Kidney capillary endothelial cell (primary cell): ENCODE measurements at places on chromosomes 1 and 21.
A peak's percentile ranks its signal among the peaks of the same experiment; 100 is the strongest.

DNA sequence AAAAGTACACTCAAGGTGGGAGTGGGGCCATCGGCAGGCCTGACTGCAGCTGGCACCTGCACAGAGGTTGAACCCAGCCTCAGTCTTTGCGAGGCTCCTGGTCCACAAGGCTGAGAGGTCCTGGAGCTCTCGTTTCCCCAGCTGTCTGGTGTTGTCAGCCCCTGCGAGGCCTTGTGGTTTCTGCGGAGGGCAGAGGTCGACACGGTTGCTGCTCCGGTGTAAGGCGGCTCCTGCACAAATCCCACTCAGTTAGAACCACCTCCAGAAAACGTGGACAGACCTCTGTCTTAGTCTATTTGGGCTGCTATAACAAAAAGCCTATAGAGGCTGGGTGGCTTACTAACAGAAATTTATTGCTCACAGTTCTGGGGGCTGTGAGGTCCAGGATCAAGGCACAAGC is 5.8 kb downstream of the KIAA1614 start:
- DNase-seq, result no peak

GRCh38 chr1:101299141-101299540 is 62.3 kb downstream of the S1PR1 start:
- no peak for DNase-seq

DNA sequence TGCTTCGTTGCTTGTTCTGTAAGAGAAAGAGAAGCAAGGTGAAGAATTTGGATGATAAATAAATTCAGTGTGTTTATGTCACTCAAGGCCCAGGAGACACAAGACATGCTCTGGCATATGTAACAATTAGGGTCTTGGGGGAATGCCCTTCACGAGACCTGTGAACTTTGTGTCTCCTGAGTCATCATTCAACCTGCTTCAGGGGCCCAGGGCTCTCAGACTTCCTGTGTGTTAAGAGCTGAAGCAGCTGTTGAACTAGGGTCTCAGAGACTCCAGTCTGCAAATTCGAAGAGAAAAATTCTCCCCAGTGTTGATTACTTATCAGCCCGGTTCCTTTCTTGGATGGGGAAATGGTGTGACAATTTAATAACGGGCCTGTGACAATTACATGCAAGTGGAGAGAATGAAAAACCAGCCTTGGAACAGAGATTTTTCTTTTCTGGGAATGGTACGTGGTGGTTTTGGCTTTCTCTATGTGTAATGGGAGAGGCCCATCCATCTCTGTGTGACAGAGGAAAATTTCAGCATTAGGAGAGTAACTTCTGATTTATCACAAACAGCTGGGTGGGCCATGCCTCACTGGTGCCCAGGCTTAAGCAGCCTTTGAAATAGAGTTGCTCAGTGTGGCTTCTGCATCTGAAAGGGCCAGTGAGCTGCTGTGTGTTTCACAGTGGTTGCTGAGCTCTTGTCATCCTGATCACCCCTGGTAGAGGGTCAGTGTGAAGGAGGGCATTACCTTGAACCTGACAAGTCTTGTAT is 22.4 kb downstream of the HUNK start:
- no peak for DNase-seq

DNA sequence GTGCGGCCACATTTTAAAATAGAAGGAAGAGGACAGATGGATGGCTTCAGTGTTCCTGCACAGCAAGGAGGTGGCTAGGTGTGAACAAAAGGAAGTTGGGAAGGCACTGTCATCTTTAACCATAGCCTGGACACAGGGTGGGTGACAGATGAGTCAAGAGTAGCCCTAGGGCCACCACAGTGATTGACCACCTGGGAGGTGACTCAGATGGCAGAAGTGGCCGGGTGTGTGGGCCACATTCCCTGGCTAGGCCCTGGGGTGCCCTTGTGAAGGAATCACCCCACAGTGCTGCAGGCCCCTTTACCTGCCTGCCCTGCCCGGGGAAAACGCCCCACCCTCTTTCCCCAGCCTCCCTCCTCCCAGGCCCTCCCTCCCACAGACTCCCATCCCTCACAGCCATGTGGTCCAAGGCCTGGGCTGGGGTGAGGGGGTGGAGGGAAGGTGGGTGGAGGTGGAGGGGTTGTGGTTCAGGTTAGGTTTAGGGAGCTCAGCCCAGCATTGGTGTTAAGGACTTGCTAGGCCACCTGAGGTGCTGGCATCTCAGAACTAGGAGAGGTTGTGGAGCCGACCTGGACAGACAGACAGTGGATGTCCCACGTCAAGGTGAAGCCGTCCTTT is 59.1 kb downstream of the SPSB1 start:
- DNase-seq, result no peak

- no peak for DNase-seq
Observed at GRCh38 chr1:211684791-211685190, 9.4 kb upstream of the NEK2 start.

DNA sequence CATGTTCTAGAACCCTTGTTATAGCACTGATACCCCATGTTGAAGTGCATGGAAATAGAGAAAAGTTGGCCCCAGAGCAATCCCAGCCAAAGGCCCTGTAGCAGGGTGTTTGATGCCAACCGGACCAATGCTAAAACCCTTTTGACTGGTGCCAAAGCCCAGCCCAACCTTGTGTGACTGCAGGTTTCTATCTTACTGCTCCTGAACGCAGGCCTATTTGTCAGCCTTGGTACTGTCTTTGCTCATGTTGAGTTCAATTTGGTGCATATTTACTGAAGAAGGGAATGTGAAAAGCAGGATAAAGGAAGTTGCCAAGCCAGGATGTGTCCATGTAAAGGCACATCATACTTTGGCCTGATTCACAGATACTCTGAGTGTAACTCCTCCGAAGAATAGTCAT is 51.7 kb upstream of the NFASC start:
- no peak for DNase-seq

DNA sequence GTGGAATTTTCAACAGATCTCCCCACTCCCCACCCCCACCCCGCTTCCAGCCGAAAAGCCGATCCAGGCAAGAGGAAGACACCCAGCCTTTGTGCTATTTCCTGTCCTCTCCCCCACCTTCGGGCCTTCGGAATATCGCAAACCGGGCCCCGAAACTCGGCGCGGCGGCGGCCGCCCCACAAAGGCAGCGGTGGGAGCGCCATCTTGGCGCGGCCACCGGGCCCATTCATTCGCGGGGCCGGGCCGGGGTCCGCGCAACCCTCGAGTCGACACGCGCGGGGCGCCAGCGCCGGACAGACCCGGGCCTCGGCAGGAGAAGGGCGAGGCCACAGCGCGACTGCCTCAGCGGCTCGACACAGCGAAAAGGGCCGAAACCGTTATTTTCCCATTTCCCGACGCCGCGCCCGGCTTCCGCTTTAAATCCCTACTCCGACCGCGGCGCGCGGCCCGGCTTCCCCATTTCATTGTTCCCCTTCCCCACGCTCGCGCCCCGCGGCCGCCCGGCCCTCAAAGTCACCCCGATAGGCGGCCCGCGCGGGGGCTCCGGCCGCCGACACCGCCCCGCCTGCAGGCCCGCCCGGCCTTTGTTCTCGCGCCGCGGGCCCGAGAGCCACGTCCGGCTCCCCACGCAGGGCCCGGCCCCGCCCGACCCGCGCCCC is 911 bp downstream of the GNB1 start:
- DNase-seq, result peak; percentile 44
